ENCODE measurements at places on chromosomes 4 and X.

DNA sequence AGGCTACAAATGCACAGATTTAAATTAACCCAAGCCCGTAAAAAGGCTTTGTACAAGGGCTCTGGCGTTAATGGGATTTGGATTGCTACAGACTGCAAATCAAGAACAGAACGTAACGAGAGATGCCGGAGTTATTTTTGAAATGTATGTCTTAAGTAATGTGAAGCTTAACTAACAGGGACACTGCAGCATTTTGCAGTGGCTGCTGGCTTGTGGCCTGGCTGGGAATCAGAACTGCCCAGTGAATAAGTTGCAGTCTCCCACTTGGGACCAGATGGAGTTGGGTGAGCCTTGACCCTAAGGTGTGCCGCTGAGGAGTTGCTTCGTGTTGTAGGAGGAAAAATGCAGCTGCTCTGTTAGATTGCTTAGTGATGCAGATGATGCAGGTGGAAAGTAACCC, 318.4 kb downstream of the DHX15 start:
- DNase-seq, result no peak

- no peak for DNase-seq
These were observed 102.5 kb downstream of the EFNB1 start for GRCh38 chrX:68931345-68931744.

GRCh38 chr4:163815776-163816175, 321.3 kb downstream of the TMA16 start:
- no peak for DNase-seq

- no peak for DNase-seq
These were observed 47.3 kb downstream of the SEPSECS start for GRCh38 chr4:25112995-25113380.

DNA sequence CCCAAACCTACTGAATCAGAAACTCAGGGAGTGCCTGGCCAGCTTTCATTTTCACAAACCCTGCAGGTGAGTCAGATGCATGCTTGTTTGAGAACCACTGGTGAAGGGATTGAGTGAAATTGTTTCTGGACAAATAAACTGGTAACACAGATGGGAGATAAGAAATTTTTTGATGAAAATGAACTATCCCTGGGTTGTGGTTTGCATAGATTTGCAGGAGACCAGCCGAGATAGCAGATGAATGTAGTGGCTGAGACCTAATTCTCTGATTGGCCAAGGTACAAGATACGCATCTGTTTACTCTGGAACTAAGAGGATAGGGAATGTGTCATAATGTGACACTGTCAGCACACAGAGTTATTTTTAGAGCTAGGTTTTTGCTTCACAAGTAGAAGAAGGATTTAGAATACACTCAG, 117.8 kb upstream of the NOCT start:
- no peak for DNase-seq

DNA sequence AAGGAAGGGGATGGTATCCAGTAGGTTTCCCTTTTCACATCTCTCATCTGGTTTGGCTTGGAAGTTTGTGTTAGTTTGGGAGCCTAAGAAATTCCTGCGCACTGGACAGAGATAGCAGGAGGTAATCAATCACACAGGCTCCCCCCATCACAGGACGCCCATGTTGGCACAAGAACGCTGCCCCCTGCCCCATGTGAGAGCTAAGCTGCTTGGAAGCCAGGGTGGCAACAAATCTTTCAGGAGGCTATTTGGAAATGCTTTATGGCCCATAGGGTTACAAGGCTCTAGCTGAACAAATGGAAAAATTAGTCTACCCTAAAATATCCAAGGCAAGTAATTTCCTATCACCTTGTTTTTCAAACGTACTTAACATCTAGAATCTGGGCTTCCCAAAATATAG, 54.0 kb downstream of the SOD3 start:
- DNase-seq, result no peak

DNA sequence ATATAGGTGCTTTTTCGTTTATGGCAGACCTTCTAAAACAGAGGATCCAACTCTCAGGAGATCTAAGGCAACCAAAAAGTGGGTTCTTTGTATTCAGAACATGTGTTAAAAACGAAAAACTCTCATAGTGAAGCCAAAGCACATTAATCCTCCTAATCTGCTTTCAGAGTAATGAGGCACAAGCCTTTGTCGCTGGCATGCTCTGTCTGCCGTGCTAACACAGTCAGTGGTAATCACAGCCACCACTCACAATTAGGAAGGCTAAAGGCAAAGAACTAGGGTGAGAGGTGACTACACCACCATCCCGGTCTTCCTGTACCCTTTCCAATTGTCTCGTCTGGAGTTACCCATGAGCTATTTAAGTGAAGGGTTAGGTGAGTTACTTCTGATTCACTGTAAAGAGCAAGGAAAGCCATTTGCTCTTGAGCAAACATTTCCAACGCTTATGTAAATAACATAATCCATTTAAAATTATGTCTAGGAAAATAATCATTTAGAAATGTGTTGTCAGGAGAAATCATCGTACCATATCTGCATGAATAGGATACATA, 40.7 kb downstream of the NPY2R start:
- no peak for DNase-seq

GRCh38 chr4:121789960-121790829, 10.9 kb upstream of the EXOSC9 start:
- no peak for DNase-seq

- DNase-seq, result no peak
These were observed 152.1 kb upstream of the HPGD start for GRCh38 chr4:174674305-174674840.

DNA sequence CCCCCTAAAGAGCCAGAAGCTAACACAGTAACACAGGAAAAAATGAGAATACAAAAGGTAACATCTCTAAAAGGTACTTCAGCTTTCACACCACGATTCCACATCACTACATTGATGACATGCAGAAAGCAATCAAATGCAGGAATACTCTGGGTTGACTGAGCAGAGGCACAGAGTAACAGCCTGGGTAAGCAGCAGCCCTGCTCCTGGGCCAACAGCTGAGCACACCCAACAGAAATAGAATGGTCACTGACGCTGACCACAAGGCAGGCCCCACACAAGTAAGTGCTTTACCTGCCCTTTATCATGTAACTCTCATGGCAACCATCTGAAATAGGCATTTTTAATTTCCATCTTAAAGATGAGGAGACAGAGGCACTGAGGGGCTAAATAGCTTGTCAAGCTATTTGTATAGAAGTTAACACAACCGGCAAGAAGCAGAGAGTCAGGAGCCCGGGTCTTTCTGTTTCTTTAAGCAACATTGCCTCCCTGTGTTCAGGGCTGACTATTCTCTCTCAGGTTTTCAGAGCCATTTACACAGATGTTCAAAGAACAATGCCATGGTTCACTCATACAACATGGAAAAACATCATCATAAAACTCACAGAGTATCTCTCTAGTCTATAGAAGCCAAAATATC, 168.9 kb downstream of the ZNF674 start:
- DNase-seq, result no peak

DNA sequence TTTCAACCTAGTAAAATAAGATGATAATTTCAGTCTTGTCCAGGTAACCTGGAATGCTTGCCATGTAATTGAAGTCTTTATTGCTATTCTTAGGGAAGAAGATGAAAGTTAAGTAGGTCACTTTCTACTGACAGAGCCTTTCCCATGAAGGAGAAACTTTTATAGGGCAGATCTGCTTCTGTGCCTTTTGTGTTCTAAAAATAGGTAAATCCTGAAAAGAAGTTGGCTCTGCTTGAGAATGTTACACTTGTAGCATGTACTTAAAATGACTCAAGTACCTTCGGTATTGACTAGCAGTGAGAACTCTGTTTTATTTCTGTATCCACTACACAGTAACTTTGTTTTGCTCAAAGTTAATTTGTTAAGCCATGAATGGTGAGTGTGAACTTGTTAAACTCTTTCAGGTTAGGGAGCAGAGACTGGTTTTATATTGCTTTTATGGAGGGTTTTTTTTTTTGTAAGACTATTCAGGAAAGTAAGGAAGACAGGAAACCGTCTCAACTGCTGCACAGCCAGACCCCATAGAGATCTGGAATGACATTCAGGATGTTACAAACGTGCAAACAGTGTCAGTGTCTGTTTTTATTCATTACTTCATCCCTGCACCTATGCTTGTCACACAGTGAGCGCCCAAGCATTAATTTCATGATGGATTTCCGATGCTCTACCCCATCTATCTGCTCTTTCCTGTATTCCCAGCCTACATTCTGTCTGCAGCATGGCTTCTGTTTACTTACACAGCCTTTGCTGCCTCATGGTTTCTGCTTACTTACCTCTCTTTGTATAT, 53.0 kb downstream of the SEPTIN11 start:
- DNase-seq, result no peak

DNA sequence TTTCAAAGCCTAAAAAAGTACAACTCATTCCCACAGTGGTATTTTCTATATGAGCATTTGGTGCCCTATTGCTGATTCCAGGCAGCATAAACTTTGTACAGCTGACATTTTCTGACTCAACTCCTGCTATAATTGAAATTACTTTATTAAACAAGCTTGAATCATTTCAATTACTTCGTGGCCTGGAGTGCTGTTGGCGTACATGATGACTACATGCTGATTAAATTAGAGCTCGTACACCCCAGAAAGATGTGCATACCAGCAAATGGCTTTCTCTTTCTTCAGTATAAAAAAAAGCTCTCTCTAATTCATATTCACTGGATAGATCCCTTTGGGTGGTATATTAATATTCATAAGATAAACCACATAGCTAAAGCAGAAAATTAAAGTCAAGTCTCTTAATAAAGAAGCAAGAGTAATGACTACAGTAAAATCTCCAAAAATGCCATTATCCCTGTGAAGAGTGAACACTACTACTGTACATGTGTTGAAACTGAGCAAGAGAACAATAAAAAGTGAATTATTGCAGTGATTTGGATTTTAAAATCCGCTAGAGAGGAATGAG, 245.0 kb upstream of the IGFBP7 start:
- no peak for DNase-seq

GRCh38 chr4:113476800-113477199, 284.7 kb downstream of the CAMK2D start:
- peak; percentile 4 for DNase-seq

- peak; percentile 27 for DNase-seq
These were observed 1.4 kb downstream of the ELOVL6 start for GRCh38 chr4:110196871-110197528.

DNA sequence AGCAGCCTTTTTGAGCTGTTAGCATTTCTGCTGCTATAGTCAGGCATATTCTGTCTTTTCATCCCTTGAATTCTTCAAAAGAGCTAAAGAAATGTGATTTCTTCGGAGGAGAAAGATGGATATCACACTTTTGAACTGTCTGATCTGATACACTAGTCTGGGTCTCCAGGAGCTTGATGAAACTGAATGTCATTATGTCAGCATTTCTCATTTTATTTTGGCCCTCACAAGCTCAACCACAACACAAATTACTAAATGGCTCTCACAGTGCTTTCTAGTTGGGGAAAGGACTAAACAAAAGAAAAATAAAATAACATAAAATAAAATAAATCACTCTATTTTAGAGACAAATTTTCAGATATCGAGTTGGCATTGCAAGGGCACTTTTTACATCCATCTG, 655.3 kb upstream of the SPANXN1 start:
- no peak for DNase-seq

- no peak for DNase-seq
These were observed 406.2 kb upstream of the PCDH7 start for GRCh38 chr4:30314001-30314400.

DNA sequence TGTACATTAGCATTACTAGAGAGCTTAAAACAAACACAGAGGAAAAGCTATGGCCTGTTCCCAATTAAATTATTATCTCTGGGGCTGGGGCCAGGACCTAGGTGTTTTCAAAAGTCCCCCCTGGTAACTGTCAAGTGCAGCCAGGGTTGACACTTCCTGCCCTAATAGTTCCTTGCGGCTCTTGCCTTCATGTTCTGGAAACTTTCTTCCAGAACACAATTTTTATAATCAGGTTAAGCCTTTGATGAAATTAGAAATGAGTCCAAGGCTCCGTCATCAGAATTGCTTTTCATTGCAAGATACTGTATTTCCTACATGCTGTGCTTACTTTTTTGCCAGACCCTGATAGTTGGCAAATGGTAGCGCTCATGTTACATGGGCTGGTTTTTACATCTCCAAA, 229.6 kb downstream of the UNC5C start:
- no peak for DNase-seq

- no peak for DNase-seq
These were observed 77.6 kb downstream of the FBXL5 start for GRCh38 chr4:15577508-15577907.

DNA sequence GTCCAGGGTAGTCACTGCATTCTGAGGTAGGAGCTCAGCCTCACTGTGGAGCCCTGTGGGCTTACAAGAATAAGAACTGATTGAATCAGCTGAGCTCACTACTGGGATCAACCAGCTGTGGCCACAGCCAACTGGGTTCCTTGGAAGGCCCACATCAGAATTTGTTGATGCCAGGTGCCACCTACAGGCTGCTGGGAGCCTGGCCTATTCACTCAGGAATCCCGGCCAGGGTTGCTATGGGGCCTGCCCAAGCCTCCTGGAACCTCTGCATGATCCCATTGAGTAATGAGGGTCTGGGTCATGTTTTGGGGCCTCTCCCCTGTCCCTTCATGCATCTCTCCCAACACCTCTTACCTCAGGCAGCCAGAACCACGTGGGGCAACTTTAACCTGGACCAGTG, 53.9 kb upstream of the KIAA1210 start:
- no peak for DNase-seq

- no peak for DNase-seq
These were observed 408.9 kb downstream of the NAP1L3 start for GRCh38 chrX:93264261-93265002.

DNA sequence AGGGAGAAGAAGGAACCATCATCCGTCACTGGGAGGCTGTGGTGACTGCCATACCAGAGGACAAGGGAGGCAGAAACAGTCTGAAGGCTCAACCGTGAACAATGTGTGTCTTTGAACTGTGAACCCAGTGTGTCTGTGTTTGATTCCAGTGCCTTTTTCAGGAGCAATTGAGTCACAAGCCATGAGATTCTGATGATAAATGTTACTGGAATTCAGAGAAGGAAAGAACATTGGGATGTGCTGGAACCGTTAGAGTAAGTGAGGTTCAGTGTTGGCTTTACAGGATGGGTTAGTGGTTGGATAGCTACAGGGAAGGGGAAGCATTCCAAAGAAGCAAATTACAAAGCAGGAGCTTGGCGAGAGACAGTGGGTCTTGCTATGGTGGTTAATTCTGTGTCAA, 464.4 kb downstream of the TRIML1 start:
- no peak for DNase-seq
